PC-9 (cell line): ENCODE measurements at places on chromosomes 16 and 17. TPM values are rescaled to one million over a fixed set of nuclear protein-coding genes. Genes with fewer than 3 reads are reported as not detected.

DNA sequence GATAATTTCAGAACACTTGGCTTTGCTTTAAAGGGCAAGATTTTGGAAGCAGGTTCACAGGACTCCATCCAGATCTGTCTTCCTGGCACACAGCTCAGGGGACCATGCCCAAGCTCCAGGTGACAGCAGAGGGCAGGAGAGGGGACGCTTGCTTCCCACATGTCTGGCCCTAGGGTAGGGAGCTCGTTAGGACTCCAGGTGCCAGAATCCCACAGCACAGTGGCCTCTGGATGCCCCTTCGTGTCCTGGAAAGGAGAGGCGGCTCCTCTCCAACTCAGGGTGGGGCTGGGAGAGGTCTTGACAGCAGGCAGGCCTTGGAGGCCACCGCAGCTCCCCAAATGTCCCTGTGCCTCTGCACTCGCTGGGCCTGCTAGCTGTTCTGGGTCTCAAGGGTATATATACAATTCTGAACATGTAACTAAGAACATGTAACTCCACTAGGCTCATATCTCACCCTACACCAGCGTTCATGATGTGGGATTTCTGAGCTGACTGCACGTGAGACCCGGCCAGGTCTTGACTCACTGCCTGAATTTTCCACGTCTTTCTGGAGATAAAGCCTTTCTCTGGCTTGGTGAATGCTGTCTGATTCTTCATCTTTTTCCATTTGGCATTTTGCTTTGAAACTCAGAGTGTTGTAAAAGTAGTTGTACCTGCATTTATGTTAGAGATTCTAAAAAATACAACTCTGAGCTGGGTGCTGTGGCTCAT lies 52.8 kb downstream of the MARCHF10 start:
- no peak for DNase-seq

GRCh38 chr16:6643080-6643686 lies 689.5 kb upstream of the RBFOX1 start:
- no peak for DNase-seq

- DNase-seq, result no peak
These were observed 44.6 kb downstream of the STH start for GRCh38 chr17:46043606-46044005.

DNA sequence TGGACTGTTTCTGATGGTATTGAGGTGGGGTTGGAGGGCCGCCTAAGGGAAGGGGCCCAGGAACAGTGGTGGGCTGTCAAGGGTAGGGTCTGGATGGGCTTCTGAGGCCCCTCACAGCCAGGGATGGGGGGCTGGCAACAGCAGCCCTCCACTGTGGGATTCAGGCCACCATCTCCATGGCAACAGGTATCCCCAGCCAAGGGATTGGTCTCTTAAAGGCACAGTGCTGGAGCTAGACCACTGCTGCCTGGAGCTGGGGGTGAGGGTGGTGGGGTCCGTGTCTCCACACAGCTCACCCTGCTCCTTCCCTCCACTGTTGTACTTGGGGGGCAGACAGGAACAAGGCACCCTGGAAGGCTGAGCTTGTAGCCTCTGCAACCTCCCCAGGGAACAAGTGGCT lies 41.8 kb downstream of the PSME3IP1 start:
- no peak for DNase-seq

DNA sequence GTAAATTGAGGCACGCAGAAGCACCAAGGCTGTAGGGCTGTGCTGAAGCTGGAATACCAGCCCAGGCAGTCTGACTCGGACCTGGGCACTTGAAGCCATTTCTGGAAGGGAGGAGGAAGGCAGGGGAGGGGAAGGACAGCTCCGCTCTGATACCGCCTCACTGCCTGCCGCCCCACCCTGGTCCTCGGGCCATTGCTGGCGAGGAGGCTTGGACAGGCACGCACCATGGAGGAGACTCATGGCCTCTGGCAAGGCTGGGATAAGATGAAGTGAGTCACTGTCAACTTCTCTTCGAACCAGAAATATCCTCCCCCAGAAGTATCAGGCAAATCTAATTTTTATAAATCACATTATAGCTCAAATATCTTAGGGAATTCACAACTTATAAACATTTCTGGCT lies 81.3 kb downstream of the SDK2 start:
- no peak for DNase-seq

- no peak for DNase-seq
These were observed 885.8 kb downstream of the KCNJ2 start for GRCh38 chr17:71055128-71055527.

DNA sequence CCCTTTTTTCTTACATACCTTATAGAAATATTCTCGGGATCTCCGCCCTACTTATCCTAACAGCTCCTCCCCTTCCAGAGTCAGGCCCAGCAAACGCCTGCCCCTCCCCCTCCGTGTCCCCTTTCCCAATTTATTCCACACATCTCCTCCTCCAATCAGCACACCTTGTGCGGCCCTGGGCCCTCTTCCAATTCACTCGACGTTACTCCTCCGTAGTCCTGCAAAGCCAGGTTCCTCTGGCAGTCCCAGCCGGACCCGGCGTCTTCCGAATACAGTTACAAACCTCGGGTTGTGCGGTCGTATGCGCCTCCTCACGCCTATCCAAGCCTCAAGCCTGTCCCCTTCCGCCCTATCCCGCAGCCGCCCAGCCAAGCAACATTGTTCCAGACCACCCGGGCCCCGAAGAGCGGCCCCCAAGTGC lies 677 bp downstream of the CBX1 start:
- DNase-seq, result peak; percentile 73

- DNase-seq, result no peak
These were observed 2.2 kb upstream of the ATP6V0A1 start for GRCh38 chr17:42456223-42457106.

DNA sequence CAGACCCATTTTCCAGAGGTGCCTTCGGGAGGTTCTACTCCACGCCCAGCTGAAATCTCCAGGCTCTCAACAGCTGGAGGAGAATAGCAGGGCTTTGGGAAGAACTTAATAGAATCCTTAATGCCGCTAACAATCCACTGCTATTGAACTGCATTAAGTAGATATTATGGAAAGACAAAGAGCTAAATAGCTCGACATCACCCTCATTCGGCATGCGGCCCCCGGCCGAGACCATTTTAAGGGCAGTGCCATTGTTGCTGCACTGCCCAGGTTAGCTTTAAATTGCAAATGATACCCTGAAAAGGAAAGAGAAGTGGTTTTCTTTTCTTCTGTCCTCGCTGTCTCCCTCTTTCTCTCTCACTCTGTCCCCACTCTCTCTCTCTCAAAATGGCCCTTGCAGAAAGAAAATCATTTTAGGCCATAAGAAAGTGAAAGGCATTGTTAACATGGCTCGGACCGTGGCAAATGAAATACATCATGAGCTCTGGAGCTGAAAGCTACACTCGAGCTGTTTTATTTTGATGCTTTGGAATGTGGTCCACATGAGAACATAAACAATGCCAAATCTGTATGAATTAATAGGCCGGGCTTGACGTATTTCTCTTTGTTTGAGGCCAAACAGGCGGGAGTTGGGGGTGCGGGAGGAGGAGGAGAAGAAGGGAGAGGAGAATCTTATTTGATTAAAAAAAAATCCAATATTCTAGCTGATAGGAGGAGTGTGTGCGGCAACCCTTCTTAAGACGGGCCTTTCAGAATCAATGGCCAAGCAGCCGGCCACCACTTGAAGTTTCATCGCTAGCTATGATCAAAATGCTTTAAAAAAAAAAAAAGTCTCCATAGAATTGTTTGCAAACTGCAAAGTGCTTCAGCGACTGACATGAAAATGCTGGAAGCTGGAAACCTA lies 298.8 kb upstream of the IRX3 start:
- no peak for DNase-seq

DNA sequence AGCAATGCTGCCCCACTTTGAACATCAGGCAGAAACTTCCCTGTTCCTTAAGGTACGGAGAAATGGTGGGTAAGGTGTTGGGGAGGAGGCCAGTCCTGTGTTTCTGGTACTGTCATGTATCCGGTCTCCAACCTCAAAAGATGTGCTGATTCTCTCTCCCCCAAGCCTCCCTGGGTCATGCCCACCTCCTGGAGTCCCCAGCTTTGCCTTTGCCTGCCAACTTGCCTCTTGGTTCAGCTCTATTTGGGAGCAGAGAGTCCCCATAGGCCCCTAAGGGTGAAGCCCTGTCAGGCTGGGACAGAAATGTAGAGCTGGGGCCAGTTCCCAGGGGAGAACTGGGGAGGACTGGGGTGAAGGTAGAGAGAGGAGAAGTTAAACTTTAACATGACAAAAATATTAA lies 1.6 kb upstream of the TBX21 start:
- DNase-seq, result no peak

- DNase-seq, result no peak
These were observed 633 bp downstream of the CDR2 start for GRCh38 chr16:22373662-22374310.

DNA sequence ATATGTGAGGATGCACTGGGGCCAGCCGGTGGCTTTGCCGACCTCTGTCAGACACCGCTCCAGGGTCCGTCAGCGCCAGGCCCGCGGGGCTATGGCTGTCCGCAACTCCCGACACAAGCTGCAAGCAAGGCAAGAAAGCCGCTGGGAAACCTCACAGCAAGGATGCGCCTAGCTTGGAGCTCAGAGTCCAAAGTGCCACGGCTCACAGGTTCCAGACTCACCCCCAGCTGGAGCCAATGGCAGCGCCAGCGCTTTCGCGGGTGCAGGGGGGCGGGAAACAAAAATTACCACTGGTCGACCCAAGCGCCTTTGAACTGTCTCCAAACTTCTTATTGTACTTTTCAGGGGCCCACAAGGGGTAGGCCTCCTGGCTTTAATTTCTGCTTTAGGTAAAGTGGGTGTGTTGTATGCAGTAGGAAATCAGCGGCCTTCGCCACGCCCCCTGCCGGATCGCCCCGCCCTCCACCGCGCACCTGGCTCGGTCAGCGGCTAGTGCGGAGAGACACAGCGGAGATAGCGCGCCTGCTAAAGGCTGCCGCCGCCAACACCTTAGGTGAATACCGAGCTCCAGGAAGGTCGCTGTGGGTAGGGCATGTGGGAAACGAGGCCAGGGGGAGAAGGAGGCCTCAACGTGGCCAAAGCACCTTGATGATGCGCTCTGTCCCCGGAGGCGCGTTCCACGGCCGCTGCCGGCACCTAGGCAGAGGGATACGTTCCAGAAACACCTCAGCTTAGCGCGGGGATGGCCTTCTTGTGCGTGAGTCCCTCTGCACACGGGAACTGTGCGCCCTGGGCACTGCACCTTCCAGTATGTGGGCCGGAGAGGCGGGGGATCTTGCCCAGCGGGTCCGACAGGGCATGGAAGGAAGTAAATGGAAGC lies 61.0 kb upstream of the RBL2 start:
- peak; percentile 88 for DNase-seq

DNA sequence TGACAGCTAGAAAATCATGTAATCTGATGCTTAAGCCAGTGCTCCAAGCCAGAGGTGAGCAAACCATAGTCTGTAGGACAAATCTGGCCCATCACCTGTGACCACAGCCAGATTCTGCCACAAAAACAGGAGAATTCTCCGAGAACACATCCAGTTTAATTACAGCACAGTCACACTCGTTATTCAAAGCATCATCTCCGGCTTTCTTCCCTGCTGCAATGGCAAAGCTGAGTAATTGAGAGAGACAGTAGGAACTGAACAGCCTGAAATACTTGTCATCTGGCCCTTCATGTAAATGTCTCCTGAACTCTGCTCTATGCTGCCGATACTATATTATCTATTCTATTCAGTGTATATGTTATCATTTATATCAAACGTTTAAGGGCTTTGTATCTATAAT lies 121.4 kb upstream of the FOXF1 start:
- DNase-seq, result no peak

DNA sequence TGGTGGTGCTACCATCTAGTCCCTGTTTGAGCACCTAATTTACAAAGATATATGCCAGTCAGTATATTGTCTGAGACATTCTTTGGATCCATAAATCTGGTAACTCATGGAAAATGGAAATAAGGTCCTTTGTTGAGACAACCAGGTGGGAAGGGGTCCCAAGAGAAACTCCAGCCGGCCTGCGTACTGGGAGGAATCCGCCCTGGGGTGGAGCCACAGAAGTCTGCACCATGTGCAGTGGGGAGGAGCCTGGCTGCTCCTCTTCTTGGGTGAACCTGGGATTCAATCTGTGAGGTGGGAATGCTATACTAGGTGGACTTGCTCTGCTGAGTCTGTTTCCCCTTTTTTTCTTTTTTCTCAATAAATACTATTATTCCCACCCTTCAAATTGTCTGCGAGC lies 339.2 kb upstream of the TNRC6C start:
- DNase-seq, result no peak

DNA sequence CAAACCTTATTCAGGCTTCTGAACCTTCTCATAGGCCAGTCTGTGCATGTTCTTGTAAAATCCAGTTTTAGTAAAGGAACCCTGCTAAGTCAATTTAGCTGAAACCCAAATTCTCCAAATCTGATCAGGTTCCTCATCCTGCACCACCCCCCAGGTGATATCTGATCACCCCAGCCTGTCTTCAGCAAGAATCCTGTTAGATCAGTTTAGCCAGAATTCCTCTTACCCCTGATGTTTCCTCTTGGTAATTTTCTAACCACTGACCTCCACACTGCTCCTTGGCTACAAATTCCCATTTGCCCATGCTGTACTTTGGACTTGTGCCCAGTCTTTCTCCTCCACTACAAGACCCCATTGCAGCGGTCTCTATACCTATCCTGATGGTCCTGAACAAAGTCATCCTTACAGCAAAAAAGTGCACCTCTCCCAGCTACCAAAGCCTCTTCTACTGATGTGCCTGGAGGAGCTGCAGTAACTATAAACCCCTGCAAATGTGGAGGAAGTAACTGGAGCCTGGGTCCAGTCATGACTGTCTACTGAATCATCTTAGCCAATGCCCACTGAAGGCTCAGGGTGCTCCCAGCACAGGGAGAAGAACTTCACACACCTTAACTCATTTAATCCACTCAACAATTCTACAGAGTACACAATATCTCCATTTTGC lies 23.8 kb downstream of the TEX14 start:
- peak; percentile 60 for DNase-seq

DNA sequence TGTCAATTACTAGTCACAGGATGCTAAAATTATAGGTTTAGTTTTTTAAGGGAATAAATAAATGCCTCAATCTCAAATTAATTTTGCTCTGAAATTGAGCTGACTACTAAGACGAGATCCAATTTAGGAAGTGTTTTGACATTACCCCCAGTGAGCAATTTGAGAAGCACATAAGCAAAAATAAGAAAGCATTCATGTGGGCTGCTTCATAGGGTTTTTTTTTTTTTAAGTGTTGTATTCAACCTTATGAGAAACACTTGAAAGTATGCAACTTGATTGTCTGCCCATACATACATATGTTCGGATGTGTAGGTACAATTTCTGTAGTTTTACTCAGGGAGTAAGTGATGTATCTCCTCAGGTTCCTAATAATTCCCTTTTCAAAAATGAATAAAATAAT lies 77.6 kb downstream of the PRKCA start:
- no peak for DNase-seq

- DNase-seq, result no peak
These were observed 286.5 kb downstream of the HS3ST4 start for GRCh38 chr16:25978218-25978617.

Gene KRT16
- 41.7 and 53.5 TPM in 2 replicates for total RNA-seq

Gene HP
- total RNA-seq, result not detected in 2 replicates

Gene FBXW10B
- total RNA-seq, result 16.2 and 19.9 TPM in 2 replicates
